ENCODE measurements at places on chromosomes 7 and 10.

DNA sequence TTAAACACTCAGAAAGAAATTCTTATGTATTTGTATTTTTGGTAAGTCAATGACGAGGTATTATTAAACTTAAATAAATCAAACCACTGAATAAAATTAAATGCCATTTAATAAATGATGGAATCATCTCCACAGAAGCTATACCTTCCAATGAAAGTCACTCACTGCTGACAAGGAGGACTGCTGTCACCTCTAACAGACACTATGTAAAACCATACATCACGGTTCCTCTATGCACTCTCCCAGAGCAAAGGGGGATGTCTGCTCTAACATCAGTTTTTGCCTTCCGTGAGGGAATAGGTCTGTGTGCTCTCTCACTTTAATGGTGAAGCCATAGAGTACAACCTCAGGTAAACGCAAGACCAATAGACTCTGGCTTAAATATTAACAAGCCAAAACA is 99.7 kb upstream of the DDC start:
- no peak for DNase-seq

GRCh38 chr7:55112056-55112455 is 93.2 kb downstream of the EGFR start:
- no peak for DNase-seq

DNA sequence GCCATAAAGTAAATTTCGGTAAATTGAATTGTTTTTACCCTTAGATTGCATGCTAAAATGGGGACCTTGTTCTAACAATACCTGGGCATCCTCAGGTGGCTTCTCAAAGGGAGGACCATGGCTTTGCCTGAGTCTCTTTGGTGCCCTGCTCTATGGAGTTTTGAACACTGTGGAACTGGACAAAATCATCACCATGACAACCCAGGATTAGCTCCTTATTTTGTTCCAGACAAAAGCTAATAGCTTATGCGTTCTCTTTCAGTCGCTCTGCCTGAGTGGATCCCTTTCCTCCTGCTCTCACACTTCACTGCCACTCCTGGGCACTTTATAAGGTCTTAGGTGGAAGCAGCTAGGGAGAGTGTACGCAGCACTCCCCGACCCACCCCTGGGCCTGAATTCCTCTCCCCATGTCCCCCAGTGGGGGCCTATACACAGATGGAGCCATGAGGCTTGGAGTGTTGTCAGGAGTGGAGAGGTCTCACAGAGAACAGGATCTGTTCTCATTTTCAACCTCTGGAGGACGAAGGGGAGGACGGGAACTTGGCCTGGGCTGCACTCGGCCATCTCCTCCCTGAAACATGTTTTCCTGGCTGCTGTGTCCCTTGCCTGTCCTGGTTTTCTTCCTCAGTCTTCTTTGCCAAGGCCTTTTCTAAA is 19.0 kb downstream of the ADCYAP1R1 start:
- no peak for DNase-seq

DNA sequence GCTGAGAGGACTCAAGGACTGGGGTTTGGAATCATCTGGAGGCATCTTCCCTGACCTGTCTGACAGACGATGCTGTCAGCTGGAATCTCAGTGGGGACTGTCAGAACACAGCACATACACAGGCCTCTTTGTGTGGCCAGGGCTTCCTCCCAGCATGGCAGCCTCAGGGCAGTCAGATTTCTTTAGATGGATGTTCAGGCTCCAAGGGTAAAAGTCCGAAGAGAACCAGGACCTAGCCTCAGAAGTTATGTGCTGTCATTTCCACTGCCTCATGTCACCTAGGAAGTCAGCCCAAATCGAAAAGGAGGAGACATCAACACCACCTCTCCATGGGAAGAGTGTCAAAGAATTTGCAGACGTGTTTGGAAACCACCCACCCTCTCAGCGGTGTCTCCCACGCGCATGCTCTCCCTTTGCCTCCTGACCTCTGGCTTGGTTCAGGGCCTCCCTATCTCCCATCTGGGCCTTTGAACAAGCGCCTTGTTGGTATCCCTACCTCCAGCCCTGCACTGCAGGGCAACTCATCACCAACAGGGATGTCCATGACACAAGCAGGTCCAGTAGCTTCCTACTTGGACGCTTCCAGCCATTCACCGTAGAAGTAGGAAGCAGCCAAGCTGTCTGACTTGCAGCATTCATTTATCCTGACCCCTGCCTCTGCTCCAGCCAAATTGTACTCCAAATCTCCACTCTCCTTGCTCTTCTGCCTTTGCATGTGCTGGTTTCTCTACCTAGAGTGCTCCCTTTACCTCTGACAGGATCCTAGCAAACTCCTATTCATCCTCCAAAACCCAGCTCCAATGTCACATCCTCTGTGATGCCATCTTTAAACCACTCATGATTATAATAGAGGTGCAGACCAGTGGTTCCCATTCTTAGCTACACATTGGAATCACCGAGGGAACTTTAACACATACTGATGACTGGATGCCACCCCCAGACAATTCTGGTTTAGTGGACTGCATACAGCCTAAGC is 121.6 kb downstream of the OAT start:
- DNase-seq = no peak

DNA sequence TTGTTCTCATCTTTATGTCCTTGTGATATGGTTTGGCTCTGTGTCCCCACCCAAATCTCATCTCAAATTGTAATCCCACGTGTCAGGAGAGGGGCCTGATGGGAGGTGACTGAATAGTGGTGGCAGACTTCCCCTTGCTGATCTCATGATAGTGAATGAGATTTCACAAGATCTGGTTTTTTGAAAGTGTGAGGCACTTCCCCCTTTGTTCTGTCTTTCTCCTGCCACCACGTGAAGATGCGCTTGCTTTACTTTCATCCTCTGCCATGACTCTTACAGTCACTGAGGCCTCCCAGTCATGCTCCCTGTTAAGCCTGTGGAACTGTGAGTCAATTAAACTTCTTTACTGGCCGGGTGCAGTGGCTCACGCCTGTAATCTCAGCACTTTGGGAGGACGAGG is 161.0 kb downstream of the HERPUD2 start:
- no peak for DNase-seq

Data from stimulated activated CD8-positive, alpha-beta memory T cell treated with anti-CD3 and anti-CD28 coated beads, Interleukin-7, amount 100 ng/mL, for 1 hour (primary cell).